ENCODE measurements at places on chromosomes 13 and 19. TPM values are rescaled to one million over a fixed set of nuclear protein-coding genes. Genes with fewer than 3 reads are reported as not detected.

The LGI4 gene
- 0.59 TPM for total RNA-seq

The DCLK1 gene
- not detected for total RNA-seq

The TNFSF9 gene
- 11.7 TPM for total RNA-seq

The CLDND2 gene
- 0.87 TPM for total RNA-seq

The MISP3 gene
- total RNA-seq, result 0.34 TPM

The LILRA1 gene
- not detected for total RNA-seq

The ZNF682 gene
- 11.3 TPM for total RNA-seq

The IGFL1 gene
- total RNA-seq, result not detected

The CFD gene
- total RNA-seq, result 0.79 TPM

The CFAP97D2 gene
- not detected for total RNA-seq

The SOX1 gene
- not detected for total RNA-seq

The LIN37 gene
- total RNA-seq, result 22.8 TPM

The APLP1 gene
- not detected for total RNA-seq

The ICAM1 gene
- total RNA-seq, result 10.2 TPM

Data from B cell (primary cell).